Hindlimb muscle (tissue), 1 donor: ENCODE measurements at places on chromosomes 4 and X. TPM values are rescaled to one million over a fixed set of nuclear protein-coding genes. Genes with fewer than 3 reads are reported as not detected.

Gene GRID2
- 0.62 TPM for polyA plus RNA-seq

Gene C4orf33
- 5.8 TPM for polyA plus RNA-seq

Gene AWAT2
- polyA plus RNA-seq: not detected

Gene HHIP
- polyA plus RNA-seq: 3.2 TPM

Gene MAGEA2
- polyA plus RNA-seq: not detected
